ENCODE measurements at places on chromosomes 12 and 14. TPM values are rescaled to one million over a fixed set of nuclear protein-coding genes. Genes with fewer than 3 reads are reported as not detected.

- no peak for ATAC-seq
Observed at GRCh38 chr12:96421014-96421413, 20.8 kb upstream of the CDK17 start.

- ATAC-seq = no peak
Observed at GRCh38 chr14:94670692-94671285, 58.6 kb downstream of the SERPINA3 start.

ARHGAP9 gene
- 2.0 TPM for total RNA-seq

TECPR2 gene
- 10.9 TPM for total RNA-seq

RERG gene
- total RNA-seq = 1.9 TPM

GRCh38 chr12:400828-401227 lies 616 bp upstream of the CCDC77 start:
- no peak for ATAC-seq

DNA sequence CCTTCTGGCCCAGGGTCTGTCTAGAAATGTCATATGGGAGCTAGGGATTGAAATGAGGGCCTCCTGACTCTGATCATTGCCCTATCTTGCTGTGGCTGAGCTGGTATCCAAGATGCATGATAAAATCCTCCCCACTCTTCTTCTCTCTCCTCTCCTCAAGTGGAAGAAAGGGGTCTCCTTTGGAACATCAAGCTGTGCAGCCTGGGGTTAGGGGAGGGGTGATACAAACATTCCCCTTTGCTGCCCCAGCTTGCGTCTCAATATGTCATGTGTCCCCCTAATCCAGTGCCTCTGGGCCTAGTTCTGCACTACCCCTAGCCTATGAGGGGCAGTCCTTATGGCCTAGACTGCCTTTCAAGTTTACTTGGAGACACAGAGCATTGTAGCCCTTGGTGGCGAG lies 8.5 kb downstream of the RDH16 start:
- ATAC-seq = no peak

DNA sequence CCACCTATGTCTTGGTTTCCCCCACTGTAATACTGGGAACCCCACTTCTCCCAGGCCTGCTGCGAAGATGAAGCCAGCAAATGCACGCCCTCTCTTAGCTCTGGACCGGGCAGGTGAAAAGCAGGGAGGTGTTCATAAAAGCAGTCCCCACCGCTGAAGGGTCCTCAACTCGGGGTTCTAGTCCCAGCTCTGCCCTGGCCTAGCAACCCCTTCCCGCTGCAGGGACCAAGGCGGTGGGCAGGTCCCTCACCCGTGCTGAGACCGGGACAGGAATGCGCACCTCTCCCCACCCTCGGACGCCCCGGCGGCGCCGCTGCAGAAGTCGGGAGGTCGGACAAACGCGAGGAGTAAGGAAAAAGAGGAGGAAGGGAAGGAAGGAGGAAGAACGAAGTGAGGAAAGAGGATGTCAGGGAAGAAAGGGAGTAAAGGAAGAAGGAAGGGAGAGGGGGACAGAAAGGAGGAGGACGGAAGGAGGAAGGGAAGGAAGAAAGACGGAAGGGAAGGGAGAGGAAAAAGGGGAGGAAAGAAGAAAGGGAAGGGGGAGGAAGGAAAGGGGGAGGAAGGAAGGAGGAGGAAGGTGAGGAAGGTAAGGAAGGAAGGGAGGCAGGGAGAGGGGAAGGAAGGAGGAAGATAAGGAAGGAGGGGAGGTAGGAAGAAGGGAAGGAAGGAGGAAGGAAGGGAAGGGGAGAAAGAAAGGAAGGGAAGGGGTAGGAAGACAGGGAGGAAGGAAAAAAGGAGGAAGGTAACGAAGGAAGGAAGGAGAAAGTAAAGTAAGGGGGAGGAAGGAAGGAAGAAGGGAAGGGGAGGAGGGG lies 701 bp downstream of the SPRING1 start:
- no peak for ATAC-seq

KLRD1 gene
- total RNA-seq = not detected

- no peak for ATAC-seq
Observed at GRCh38 chr12:12537421-12537820, 25.2 kb downstream of the DUSP16 start.

PZP gene
- total RNA-seq = not detected

DNA sequence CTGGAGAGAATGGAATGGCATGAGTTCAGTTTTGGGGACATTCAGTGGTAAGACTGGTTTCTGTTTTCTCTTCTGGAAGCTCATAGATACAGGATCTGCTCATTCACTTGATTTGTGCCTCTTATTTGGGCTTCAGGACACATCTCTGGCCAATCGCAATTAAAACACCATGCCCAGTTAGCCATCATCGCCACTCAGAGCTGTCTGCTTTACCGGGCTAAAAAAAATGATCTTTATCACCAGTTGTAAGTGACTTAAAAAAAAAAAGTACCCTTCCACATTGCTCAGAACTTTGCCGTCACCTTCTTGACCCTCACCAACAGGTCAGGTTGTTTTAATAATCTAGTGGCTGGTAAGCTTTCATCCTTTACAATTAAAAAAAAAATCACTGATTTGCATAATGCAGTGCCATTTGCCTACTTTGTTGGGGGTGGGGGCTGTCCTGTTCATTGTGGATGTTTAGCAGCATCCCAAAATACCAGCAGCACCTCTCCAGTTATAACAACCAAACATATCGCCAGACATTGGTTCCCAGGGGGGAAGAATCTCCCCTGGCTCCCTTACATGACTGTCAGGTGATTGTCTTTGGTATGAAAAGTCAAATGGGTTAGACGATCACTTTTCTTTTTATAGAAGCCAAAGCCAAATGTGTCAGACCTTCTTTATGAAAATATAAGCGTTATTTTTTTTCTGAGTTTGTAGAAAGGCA lies 150.1 kb downstream of the PRKCH start:
- no peak for ATAC-seq

DNA sequence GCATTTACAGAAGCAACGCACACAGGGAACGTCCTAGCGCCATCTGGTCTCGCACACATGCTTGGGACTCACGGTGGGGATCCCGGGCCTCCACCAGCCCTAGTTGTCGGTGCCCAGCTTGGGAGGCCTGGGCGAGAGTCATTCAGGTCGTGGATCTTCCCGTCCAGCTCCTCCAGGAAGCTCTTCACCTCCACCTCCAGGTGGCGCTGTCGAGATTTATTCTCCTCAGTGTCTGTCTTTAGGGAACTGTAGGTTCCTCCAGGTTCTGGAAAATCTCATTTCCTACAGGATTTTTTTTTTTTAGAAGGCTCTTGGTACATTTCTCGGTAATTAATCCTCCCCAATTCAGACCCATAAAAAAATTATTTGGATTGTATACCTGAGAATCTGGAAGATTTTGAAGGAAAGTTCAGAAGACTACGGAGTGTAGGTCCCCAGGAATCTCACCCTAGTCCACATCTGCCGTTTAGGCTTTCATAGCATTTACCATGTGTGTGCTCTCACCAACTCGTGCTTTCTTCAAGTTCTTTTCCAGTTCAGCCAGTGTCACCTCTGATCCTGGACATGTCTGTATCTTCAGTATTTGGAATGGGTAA lies 910.0 kb downstream of the TMEM121 start:
- ATAC-seq = no peak

DNA sequence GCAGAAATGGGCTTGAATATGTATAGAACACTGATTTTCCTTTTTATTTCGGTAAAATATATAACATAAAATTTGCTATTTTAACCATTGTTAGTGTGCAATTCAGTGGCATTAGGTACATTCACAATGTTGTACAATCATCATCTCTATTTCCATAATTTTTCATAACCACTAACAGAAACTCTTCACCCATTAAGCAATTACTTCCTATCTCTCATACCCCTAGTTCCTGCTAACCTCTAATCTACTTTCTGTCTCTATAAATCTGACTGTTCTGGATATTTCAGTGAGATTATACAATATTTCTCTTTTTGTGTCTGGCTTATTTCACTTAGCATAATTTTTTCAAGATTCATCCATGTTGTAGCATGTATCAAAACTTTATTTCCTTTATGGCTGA lies 8.9 kb upstream of the RNF212B start:
- ATAC-seq = no peak

DNA sequence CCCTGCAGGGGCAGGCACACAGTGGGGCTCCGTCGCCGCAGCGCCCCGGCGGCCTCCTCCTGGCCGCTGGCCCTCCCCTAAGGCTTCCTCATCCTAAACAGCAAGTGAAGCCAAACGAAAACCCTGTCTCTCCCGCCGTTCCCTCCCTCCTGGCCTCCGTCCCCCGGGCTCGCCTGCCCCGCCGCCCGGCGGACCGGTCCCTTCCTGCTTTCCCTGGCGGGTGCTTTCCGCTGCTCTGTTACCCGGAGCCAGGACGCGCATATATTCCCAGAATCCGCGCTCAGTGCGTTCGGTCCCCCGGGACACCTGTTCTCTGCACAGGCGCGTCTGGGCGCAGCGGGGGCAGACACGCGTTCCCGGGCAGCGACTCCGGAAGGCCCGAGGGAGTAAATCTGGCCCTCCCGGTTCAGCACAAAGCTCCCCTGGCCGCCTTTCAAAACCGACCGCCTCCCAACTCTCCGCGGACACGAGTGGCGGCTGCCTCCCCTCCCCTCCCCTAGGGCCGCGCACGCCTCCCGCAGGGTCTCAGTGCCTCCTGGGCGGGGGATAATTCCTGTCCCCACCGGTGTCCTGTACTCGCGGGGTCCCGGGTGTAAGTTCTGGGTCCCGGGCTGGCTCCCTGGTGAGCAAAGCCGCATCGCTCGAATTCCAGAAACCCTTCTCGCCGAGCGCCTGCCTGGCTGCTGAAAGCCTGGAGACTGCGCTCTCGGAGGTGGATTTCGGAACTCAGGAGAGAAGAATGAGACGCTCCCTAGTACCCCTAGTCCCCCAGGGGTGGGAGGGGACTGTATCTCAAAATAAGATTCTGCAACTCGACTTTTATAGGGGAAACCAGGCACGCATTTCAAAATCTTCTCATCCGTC lies 21.4 kb upstream of the CEP170B start:
- ATAC-seq = peak; percentile 38

TTC7B gene
- total RNA-seq = 9.9 TPM

- ATAC-seq = no peak
Observed at GRCh38 chr12:114894076-114894475, 210.1 kb upstream of the TBX3 start.

DIO2 gene
- 58.4 TPM for total RNA-seq
